Left hindlimb (tissue), 1 donor: ENCODE measurements at places on chromosomes 3 and 15.

- DNase-seq = no peak
Observed at GRCh38 chr3:197149528-197149927, 119.9 kb upstream of the MELTF start.

- DNase-seq = no peak
Observed at GRCh38 chr15:59266028-59266427, 59.4 kb downstream of the LDHAL6B start.

DNA sequence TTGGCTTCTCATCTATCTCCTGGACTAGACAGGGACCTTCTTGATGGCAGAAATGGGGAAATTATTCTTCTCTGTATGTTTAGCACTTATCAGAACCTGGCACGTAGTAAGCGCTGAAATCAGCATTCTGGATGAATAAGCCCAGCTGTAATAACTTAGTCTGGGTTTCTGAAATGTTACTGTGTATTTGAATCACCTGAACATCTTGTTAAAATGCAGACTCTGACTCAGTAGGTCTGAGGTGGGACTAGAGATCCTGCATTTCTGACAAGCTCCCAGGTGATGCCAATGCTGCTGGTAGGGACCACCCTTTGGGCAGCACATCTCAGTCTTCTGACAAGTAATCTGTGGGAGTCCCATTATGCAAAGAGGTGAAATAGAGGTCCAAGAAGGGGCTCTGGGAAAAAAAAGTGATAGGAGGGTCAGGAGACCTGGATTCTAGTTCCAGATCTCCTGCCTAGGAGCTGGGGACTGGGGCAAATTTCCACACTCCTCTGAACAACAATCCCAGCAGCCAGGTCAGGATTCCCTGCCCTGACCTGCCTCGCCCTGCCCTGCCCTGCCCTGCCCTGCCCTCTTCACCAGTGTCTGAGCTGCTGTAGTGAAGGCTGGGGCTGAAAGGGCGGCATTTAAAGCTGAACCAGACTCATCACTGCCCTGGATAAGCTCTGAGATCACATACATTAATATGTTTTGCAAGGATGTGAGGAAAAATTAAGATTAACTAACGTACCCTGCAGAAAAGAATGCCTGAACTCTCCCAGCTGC is 17.2 kb upstream of the SLC6A11 start:
- DNase-seq = no peak

DNA sequence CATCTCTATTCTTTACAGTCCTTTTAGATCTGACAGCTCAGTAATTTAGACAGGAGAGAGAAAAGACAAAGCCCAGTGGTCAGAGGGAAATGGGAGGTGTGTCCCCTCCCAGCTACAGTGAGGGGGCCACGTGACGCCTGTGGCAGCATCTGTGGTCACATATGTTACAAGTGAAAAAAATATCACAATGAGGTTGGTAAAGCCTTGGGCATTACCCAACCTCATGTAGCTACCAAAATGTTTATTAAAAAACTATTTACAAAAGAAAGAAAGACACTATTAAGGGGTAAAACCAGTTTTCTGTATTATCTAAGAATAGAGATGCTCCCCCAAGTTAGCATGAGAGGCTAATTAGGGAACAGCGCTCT is 42.9 kb upstream of the PLCL2 start:
- DNase-seq = no peak

DNA sequence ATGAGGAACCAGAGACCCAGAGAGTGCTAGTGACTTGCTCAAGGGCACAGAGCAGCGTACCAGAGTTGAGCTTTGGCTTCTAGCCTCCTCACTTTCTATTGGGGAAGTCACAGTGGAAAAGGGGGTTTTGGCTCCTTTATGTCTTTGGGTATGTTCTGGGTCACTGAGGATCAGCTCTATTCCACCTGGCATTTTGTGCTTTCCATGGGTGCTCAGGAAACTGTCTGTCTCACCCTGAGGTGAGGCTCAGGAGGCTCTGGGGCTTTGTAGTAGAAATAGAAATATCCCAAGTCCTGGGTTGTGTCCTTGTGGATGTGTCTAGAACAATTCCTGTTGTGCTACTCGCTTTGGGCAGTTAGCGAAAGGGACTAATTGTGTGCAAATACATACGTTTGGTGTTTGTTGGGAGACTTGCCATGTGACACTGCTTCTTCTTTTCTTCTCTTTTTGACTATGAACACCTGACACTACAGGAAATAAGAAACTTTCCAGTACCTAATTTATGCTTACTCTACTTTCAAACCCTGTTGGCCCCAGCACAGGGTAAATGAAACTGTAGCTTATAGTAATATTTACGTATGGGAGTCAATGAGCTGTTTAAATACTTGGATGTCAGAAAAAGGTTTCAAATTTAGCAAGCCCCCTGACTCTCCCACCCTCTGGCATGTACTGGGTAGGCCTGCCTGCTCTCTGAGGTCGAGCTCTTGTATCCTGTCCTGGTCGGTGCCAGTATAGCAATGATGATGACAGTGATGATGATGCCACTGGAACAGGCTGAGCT is 35.6 kb downstream of the SMAD3 start:
- DNase-seq = no peak

GRCh38 chr15:101373577-101373976 is 78.5 kb upstream of the SNRPA1 start:
- DNase-seq = no peak

GRCh38 chr3:160260587-160261270 is 35.5 kb downstream of the C3orf80 start:
- DNase-seq = no peak

- no peak for DNase-seq
Observed at GRCh38 chr15:71811752-71812735, 1.7 kb downstream of the NR2E3 start.

DNA sequence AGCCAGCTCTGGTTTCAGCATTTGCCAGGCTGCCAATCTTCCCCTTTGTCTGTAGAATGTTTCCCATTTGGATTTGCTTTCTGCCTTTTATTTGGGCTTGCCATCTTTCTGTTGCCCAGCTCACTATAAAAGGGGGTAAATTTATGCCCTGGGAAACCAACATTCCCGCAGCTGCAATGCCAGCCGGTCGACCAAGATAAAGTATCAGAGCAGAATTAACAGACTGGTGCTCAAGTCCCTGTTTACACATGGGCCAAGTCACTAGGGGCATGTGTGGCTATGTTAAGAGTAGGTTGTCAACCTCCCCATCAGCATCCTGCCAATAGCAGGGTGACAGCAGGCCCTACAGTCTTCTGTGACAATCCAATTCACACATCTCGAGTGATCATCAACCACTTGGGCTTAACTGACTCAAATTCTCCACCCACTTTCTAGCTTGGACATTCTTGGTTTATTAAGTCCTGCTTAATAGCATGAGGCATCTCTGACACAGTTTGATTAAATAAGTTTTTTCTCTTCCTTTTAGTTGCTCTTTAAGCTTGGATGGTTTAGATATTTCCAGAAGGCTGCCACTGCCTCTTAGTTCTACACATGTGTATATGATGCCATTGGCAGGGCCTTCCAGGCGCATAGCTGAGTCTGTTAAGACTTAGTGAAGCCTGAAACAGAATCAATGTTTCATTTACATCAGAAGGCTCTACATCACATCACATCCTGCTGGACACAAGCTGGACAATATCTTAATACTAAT is 24.1 kb upstream of the VEPH1 start:
- DNase-seq = no peak

GRCh38 chr3:135125171-135125801 is 330.2 kb downstream of the EPHB1 start:
- peak; percentile 32 for DNase-seq

DNA sequence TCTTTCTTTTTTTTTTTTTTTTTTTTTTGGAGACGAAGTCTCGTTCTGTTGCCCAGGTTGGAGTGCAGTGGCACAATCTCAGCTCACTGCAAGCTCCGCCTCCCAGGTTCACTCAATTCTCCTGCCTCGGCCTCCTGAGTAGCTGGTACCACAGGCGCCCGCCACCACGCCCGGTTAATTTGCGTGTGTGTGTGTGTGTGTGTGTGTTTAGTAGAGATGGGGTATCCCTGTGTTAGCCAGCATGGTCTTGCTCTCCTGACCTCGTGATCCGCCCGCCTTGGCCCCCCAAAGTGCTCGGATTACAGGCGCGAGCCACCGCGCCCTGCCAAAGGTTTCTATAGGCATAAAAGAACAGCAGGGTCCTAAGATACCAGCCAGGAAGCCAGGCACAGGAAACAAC is 261.0 kb upstream of the CCDC54 start:
- no peak for DNase-seq

- DNase-seq = no peak
Observed at GRCh38 chr15:84967380-84967779, 14.3 kb upstream of the PDE8A start.

DNA sequence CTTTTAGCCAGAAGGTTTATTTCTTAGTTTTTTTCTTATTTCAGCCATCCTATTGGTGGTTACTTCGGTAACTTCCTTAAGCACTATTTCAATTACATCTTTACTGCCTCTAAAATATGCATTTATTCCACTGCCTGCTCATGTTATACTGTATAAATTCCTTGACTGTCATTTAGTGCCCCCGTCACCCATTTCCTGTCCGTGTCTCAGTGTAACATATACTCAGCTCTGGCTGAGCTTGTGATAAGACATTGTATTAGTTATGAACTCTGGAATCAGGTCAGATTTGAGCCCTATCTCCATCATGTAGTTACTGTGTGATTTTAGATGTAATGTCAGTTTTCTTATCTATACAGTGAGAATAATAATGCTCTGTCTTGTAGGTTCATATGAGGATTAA is 24.2 kb downstream of the PIAS1 start:
- DNase-seq = no peak

DNA sequence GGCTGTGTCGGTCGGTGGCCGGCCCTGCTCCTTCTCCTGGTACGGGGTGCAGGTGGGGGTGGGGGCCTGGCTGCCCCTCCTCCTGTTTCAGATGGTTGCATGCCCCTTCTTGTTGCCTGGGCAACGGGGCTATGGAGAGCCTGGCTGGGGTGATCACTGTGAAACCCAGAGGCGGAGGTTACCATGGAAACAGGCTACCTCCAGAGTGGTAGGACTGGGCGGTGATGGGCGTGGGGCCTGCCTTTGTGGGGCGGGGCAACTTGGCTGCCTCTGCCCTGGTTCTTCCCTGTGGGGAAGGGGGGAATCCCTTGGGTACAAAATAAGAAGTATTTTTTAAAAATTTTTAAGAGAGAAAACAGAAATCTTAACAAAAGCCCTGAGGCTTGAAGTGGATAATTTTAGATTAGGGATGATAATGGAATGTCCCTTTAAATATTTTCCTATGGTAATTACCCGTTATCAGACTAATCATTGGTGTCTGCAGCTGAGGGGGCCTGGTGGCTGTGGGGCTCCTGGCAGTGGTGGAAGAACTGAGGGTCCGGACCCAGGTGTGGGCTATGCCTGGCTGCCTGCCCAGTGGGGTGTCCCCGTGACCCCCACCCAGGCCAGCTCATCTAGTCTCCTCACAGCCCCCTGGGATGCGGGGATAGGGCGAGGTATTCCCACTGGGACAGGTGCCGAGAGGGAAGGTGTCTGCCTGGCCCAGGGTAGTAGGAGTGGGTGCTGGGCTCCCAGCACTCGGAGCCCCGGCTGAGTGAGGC is 32.5 kb downstream of the PLXNA1 start:
- DNase-seq = no peak

- DNase-seq = no peak
Observed at GRCh38 chr15:100250176-100250800, 91.5 kb downstream of the ADAMTS17 start.

GRCh38 chr15:67380921-67381320 is 126.3 kb downstream of the IQCH start:
- DNase-seq = no peak

DNA sequence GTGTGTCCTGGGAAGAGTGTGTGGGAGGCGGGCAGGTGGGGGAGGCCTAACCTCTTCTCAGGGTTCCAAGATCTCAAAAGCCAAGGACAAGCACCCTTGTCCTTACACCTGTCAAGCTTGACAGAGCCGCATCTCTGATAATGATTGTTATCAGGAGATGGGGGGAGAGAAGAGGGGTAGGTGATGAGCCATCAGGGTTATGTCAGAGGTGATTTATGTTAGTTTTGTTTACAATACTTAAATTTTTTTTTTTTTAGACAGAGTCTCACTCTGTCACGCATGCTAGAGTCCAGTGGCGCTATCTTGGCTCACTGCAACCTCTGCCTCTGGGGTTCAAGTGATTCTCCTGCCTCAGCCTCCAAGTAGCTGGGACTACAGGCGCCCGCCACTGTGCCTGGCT is 7.4 kb upstream of the NCBP2 start:
- DNase-seq = no peak

DNA sequence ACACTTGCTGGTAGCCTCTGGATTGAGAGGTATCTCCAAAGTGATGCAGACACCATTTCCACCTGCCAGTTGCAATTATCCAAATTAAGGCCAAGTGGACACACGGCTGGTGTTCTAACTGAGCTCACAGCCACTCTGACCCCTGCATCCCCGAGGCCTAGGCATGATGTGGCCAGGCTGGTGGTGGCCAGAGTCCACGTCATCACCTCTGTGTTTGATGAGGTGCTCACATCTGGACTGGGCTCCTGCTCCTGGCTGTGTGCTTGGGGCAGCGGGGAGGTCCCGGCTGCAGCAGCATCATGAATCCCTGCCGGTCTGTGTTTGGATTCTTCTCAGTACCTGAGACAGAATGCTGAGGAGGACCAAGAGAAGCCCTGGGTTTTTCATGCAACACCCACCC is 4.9 kb downstream of the OXTR start:
- no peak for DNase-seq

DNA sequence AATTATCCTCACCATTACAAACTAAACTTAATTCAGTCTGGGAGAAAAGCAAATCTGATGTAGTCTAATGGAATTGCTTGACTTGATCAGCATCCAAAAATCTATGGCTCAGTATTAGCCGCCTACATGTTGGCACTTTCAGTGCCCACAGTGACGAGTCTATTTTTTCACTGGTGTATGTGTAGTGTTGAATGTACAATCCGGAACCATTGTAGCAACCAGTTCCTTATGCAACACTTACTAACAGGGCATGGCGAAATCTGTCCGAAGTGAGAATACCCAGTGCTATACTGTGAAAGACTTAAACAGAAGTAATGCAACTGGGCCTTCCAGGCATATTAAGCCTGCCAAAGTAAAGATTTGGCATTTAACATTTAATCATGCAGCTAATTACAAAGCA is 18.6 kb downstream of the LRRN1 start:
- no peak for DNase-seq

DNA sequence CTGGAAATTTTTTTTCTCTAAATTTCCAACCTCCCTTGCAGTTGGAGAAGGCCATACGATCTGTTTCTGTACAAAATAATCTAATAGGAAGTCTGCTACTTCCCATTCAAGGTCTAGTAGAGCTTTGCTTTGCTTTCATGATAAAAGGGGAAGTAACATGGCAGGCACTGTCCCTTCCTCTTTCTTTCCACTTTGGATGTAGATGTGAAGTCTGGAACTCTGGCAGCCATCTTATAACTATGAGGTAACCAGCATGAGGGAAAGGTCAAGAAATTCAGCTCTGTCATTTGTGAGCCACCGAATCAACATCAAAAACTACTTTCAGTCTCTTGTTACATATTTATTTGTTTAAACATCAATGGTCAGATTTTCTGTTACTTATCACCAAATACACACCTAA is 156.3 kb downstream of the MTHFS start:
- DNase-seq = no peak

DNA sequence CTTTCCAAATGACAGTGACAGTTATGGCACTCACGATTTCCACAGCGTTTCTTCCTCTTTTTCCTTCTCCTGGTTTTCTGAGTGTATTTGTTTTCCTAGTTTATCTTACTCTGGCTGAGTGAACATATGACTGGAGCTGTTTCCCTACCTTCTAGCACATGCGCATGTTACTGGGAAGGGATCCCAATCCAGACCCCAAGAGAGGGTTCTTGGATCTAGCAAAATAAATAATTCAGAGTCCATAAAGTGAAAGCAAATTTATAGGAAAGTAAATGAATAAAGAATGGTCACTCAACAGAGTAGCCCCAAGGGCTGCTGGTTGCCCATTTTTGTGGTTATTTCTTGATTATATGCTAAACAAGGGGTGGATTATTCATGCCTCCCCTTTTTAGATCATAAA is 23.8 kb downstream of the METTL6 start:
- DNase-seq = peak; percentile 65
